ENCODE measurements at places on chromosomes 6 and 20.

GRCh38 chr6:155197932-155198331, 65.9 kb upstream of the CLDN20 start:
- DNase-seq: no peak

GRCh38 chr6:19848465-19849029, 11.4 kb downstream of the ID4 start:
- DNase-seq: no peak

DNA sequence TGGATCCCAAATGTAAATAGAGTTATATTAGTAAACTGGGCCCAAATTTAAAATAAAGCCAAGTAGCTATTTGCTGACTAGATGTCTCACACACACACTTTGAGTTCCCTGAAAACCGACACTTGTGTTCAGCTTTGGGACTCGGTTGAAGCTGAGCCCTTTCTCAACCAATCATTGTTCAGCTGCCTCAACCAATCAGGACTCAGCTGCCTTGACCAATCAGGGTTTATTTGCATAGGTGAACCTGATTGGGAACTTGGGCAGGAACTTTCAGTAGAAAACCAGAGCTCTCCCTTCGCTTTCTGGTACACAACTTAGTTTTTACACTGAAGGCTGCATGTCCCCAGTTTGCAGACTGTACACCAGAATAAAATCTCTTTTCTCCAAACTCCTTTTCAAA, 301.7 kb downstream of the FOXA2 start:
- DNase-seq: no peak

DNA sequence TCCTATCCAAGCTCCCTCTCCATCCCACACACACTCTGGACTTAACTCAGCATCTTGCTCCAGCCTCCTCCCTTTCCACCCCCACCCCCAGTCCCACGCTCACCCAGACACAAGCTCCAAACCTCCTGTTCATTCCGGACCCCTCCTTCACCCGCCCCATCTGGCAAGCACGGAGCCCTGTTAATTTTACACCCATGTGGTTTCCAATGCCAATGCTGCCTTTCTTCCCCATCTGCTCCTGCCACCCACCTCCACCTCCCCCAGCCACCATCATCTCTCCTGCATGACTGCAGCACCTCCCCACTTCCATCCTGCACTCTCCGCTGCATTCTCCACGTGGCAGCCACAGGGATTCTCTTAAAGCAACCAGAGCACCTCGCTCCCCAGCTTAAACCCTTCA, 9.9 kb upstream of the CDK5RAP1 start:
- DNase-seq: no peak

DNA sequence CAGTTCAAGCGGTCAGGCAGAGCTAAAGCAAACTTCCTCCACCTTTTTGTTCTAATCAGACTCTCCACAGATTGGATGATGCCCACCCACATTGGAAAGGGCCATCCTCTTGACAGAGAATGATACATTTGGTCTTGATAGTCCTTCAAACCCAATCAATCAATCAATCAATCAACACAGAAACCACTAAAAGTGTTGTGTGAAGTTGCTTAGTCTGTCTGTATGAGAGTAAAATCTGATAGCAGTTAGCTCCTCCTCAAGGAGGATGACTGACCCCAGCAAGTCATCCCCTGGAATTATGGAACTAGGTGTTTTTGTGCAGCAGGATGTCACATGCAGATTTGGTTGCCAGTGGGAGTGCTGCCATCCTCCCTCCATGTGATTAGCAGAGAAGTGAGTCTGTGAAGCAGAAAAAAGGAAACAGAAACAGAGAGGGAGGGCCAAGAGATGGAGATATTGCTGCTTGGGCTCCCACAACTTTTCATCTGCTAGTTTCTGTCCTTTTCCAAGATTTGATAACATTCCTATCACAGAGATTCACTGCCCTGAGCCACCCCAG, 32.0 kb upstream of the SSTR4 start:
- DNase-seq: peak; percentile 66

GRCh38 chr6:150898399-150899170, 33.1 kb downstream of the MTHFD1L start:
- no peak for DNase-seq

- no peak for DNase-seq
Observed at GRCh38 chr20:53365076-53365475, 228.6 kb downstream of the ZNF217 start.

GRCh38 chr6:90194371-90194841, 102.2 kb downstream of the BACH2 start:
- no peak for DNase-seq

DNA sequence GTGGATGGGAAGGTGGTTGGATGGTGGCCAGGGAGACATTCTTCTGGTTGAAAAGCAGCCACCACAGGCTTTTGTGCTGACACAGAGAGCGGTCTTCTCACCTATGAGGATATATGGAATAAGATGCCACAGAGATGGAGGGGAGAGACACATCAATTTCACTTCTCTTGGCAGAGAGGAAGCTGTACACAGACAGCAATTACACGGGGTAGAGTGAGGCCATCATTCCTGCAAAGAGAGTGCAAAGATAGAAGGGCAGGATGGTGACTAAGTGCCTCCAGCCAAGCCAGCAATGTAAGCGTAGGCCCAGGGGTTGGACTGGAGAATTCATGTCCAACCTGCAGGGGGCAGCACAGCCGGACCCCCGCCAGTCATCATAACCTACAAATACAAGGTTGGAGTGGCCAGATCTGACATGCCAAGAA, 56.4 kb downstream of the NRN1 start:
- DNase-seq: peak; percentile 26

Data from suppressor macrophage treated with lipopolysaccharide for 1 hour (primary cell).